ENCODE measurements at places on chromosomes 6 and 20.

DNA sequence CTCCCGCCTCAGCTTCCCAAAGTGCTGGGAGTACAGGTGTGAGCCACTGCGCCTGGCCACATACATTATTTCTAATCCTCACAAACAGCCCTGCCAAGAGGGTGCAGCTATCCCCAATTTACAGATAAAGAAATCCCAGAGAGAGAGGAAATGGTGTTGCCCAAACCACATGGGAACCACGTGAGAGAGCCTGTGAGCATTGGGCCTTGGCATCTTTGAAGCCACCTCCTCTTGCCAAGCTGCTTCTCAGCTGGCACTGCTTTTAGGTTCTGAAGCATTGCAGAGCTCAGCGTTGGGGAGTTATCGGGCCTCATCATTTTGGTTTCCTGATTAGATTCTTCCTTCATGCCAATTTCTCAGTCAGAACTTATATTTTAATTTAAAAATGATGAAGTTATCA is 80.3 kb downstream of the CTNNBL1 start:
- no peak for DNase-seq

DNA sequence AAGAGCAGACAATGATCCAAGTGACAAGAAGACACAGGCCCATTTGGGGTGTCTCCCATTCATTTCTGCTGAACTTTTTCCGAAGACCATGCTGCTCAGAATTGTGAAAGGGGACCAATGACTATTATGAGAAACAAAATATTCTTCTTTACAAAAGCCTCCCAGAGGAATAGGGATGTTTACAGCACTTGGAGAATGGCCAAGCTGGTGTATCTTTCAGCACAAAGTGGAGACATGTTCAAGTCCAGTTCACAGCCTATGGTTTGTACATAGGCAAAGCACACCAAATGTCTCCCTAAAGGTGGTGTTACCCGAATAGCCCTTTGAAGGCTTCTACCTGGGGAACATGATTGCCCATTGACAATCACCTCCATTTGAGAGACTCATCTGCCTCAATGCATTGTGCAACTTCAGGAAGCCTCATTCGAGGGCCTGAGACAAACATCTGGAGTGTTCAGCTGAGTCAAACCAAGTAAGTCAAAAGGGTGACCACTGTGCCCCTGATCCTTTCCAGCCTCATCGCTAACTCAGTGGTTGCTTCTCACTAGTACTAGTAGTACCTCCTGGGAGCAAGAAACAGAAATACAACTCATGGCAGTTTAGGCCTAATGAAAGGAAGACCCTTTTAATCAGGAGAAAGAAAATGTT is 451.0 kb upstream of the MARCKS start:
- DNase-seq: no peak

- DNase-seq: no peak
Measured at GRCh38 chr6:105821777-105822176, 264.4 kb upstream of the PRDM1 start.

- DNase-seq: peak; percentile 38
Measured at GRCh38 chr6:34391786-34392496, 528 bp downstream of the NUDT3 start.

- DNase-seq: no peak
Measured at GRCh38 chr6:135939208-135939591, 87.7 kb downstream of the PDE7B start.

DNA sequence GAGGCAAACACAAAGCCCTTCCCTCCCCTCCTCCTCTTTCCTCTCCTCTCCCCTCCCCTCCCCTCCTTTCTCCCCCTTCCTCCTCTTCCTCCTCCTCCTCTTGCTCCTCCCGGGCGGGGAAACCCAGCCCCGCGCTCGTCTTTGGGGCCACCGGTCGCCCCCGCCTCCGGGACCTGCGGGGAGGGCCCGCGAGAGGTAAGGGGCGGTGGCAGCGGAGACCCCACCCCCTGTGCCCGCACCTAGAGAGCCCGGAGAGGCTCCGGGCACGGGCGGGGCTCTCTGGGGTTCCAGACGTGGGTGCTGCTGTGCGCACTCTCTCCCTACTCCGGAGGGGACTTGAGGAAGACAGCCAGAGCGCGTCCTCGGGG is at the start of gene RIN2:
Gene RIN2 (plus strand): TSS at position 126 of the 368 bp plus-strand sequence. CDS start 131,344 bp downstream, outside the sequence.
- DNase-seq: no peak

- DNase-seq: no peak
Measured at GRCh38 chr6:56725254-56725653, 82.6 kb upstream of the DST start.

DNA sequence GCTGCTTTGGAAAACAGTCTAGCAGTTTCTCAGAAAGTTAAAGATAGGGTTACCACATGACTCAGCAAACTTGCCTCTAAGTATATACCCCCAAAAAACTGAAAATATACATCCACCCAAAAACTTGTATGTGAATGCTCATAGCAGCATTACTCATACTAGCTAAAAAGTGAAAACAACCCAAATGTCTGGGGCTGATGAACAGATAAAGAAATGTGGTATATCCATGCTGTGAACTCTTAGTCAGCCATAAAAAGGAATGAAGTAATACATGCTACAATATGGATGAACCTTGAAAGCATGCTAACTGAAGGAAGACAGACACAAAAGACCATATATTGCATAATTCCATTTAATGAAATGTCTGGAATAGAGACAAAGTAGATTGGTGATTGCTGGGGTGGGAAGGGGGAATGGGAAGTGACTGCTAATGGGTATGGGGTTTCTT is 79.9 kb upstream of the GLP1R start:
- DNase-seq: no peak

GRCh38 chr6:41200296-41200900 is 551 bp downstream of the TREML2 start:
- DNase-seq: peak; percentile 54

DNA sequence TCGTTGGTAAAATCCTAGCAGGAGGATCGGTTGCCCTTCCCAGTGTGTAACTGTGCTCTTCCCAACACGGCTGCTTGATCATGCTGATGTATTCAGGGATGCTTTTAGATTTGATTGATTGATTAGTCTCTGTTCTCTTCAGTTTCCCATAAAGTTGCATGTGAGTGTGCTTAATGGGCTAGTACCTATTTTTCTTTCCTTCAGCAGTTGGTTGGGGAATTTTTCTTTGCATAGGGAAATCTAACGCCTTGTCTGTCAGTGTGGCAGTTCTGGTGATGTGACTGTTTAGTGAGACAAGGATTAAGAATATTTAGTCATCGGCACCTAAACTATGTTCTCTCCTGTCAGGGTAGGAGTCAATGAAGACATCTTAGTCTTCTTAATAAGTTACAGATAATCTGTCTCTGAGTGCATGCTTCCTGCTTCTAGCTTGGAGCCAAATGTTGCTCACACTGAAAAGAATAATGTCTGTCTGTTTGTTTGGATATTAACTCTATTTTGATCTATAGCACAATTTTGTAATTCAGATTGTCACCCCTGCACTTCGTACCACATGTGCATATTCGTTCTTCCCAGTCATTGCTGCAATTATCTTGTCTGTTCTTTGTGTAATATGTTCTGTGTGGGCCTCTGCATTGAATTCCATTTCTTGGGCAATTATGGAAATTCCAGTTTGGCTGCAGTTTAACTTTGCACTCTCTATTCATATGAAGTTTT is 169.9 kb downstream of the EDN1 start:
- DNase-seq: no peak

GRCh38 chr6:130473886-130474285 is 108.1 kb downstream of the TMEM200A start:
- no peak for DNase-seq

DNA sequence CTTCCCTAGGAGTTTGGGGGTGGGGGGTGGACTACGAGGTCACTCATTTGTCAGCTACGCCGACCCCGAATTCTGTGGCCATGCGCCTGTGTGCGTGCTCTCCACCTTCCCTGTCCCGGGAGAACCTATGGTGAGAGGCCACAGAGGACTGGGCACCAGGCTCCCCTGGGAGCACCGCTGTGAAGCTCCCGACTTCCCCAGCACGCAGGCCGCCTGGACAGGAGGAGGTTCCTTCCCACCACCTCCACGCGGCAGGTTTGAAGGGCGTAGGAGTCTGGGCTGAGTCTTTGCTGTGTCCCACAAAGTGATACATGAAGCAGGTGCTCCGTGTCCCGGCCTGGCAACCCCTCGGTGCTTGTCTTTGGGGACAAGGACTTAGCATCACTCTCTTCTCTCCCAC is 107.2 kb downstream of the CDH4 start:
- no peak for DNase-seq

All from thymus (tissue), 14 donors.